ENCODE measurements at places on chromosomes 7 and 10.

DNA sequence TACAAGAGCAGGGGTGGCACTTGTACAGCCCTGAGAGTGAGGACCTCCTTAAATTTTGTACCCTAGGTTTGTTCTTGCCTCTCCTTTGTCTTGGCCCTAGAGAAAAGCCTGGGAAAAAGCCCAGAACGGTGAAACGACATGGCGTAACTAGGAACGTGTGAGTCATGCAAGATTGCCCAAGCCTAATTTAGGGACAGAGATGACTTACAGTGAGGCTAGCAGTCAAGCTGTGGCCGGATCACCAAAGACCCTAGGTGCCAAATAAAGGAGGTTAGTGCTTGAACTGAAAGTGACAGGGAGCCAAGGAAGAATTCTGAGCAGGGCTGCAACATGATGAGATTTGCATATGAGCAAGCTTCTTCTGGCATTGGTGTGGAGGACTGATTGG is 25.1 kb downstream of the TBXAS1 start:
- DNase-seq = no peak

GRCh38 chr7:19747740-19748339 is 25.6 kb downstream of the TMEM196 start:
- DNase-seq = no peak

GRCh38 chr7:113698556-113699220 is 220.1 kb downstream of the PPP1R3A start:
- DNase-seq = no peak

DNA sequence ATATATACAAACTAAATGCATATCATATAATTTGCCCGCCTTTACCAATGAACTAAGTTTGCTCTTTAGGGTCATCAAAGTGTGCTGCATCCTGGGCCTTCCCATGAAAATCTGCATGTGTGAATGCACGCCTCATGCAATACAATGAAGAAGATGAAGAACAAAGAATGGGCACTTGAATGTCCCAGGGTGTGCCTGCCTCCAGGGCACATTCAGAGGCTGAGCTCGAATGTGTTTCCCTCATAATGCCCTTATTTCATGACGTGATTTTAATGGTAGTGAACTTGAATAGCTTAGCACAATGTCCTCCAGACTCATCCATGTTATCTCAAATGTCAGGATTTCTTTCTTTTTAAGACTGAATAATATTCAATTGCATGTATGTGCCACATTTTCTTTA is 824.9 kb downstream of the TNS3 start:
- DNase-seq = no peak

GRCh38 chr10:132121511-132121830 is 55.7 kb downstream of the JAKMIP3 start:
- DNase-seq = no peak

DNA sequence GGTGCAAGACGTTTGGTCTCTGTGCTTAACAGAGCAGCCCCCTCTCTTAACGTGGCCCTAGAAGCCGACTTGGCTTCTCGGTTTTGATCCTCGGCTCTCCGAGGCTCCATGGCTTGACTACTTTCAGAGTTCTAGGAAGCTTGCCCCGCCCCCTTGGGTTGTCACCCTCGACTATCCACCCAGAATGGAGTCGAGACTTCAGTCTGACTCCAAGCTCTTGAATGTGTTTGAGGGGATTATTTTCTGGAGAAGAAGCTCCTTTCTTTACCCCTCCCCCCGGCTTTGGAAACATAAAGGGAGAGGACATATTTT is 448 bp downstream of the SEC24C start:
- DNase-seq = peak; percentile 57

- no peak for DNase-seq
Observed at GRCh38 chr10:63119041-63119440, 14.1 kb upstream of the NRBF2 start.

- peak; percentile 58 for DNase-seq
Observed at GRCh38 chr10:97713826-97714400, 383 bp downstream of the MARVELD1 start.

DNA sequence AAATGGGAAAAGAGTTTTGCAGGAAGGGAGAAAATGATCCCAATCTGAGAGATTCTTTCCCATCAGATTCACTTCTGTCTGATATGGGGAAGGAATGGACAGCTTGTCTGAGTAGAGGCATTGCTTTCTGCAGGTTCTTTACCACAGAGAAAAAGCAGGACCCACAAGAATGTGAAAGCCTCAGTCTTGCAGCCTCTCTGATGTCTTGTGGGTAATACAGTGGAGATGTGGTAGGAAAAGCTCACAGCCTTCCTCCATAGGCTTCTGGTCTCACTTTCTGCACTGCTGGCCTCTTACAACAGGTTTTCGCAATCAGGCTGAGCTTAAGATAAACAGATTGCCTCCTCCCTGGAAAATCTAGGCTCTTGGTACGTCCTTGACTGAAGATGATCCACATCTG is 551 bp downstream of the IFIT1 start:
- no peak for DNase-seq

DNA sequence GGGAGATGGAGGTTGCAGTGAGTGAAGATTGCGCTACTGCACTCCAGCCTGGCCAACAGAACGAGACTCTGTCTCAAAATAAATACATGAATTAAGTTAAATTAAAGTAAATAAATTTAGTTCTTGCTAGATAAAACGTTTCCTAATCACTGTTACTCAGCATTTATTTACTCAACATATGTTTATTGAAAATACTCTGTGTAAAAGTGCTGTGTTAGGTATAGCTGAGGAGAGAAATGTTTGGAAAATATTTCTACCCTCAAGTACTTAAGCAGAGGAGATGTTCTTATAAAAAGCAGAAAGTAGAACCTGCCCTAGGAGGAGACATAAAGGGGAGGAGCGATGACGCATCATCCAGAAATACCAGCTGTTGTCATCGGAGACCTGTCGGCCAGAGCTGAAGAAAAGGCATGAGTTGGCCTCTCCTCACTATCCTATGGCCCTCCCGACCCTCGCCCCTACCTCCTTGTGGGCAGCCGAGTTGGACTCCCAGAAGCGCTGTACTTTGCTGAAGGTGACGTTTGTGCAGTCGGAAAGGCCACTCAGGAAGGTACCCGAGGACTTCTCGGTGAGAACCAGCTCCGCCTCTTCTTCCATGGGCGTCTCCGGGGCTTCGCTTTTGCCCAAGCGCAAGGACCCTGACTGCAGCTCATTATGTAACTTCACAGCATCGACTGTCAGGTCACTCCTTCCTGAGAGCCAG is 1.1 kb downstream of the RRP12 start:
- peak; percentile 36 for DNase-seq

- no peak for DNase-seq
Observed at GRCh38 chr7:40197527-40197926, 62.7 kb downstream of the SUGCT start.

- DNase-seq = no peak
Observed at GRCh38 chr7:46853451-46853850, 728.5 kb downstream of the TNS3 start.

- DNase-seq = no peak
Observed at GRCh38 chr7:106225856-106226255, 58.9 kb downstream of the NAMPT start.

DNA sequence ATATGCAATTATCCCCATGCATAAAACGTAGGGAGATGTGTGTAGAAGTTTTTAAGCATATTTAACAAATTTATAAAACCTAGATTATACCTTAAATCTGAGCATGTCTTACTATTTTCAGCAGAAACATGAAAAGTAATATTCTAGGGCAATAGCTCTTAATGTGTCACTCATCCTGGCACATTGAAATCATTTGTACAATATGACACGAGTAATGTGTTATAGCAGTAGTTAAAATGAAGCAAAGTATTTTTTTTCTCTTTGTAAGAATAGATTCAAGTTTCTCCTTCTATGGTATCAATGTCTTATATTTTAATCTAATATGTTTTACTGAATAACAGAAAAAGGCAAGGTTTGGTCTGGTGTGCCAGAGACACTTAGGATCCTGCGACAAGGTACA is 274.9 kb upstream of the PLXDC2 start:
- no peak for DNase-seq

DNA sequence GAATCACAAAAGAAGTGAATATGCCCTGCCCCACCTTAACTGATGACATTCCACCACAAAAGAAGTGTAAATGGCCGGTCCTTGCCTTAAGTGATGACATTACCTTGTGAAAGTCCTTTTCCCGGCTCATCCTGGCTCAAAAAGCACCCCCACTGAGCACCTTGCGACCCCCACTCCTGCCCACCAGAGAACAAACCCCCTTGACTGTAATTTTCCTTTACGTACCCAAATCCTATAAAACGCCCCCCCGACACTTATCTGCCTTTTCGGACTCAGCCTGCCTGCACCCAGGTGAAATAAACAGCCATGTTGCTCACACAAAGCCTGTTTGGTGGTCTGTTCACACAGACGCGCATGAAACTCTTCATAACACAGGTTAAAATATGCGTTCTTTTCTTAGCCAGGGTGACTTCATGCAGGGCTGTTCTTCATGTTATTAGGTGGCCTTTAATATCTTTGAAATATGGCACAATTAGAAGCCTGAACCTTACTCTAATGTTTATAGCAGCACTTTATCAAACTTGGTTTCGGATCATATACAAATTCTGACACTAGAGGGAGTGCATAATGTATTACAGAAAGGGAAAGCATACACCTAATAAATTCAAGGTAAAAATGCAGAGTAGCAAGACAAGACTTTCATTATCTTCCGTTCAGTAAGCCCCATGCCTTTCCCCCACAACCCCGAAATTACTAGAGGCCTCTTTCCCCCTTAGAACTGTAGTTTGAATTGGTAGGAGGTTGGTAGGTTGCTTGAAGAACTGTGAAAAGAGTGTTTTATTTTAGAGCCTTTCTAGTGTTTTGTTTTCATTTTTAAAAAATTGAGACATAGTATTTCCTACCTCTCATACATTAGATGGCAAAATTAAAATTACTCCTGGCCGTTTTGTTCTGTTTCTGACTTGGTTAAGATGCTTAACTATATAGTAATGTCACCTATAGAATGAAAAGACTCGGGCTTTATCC is 117.9 kb downstream of the NPY start:
- DNase-seq = no peak

DNA sequence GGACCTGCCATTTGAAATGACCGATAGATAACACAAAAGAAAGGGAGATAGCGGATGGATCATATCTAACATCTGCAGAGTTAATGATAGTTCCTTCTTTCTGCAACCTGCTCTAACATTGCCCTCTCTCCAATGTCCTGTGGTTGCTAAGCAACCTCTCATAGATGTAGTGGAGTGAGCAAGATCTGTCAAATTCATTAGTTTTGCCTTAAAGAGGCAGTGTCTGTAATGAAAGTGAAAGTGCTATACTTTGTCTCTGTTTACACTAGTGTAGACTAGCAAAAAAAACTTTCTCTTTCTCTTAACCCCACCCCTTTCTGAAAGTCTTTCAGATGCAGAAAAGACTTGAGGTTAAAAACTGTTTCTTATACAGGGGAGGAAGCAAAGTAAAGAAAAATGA is 1196.9 kb downstream of the SORCS3 start:
- no peak for DNase-seq

DNA sequence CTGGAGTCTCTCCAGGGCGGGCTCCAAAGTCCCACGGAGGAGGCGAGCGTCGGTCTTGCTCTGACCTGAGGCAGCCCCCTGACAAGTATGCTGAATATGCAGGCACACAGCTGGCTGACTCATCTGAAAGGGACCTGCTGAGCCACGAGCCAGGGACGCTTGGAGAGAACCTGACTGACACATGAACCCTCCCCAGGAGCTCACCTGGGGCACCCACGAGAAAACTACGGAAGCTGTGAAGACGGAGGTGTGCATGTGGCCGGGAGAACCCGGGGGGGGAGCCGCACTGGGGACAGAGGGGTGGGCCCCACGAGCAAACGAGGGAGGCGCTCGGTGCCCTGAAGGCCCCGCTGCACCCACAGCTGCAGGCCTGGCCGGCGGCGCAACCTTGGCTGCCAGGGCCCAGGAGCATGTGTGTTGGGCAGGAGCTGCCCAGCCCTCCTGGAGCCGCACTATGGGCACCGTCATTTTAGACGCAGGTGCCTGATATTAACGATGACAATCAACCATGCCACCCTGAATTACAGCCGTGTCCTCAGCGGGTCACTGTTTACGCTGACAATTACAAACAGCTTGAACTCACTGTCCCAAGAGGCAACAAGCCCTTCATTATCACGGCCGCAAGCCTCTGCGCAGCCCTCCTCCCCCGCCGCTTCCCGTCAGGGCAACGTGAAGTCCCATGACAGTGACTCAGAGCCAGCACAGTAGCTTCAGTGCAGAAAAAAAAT is 64.7 kb downstream of the DIP2C start:
- DNase-seq = no peak

- DNase-seq = no peak
Observed at GRCh38 chr7:138705167-138705566, 4.0 kb upstream of the SVOPL start.

GRCh38 chr7:1021366-1021765 is 23.0 kb upstream of the GPR146 start:
- DNase-seq = no peak

DNA sequence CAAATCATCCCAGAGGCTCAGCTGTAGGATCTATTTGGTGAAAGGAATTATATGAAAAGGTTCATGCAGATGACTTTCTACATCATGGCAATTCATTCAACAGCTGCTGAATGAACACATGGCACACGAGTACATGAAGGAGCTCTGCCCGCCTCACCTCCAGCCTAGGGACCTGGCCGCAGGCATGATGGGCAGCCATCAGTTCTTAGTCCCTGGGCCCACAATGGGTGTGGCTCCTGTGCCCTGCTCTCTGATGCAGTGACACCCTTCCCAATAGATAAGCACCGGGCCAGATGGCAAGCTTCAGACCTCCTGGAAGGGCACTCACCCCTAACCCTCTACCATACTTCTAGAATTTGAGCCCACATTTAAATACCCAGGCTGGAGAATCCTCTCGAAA is 3.5 kb downstream of the CHST15 start:
- DNase-seq = no peak

GRCh38 chr10:104330168-104331110 is 7.8 kb downstream of the ITPRIP start:
- DNase-seq = no peak

GRCh38 chr7:84904561-84904960 is 282.3 kb downstream of the SEMA3D start:
- no peak for DNase-seq

GRCh38 chr10:93715345-93715744 is 13.0 kb upstream of the FRA10AC1 start:
- DNase-seq = no peak

GRCh38 chr10:22805304-22805703 is 90.9 kb upstream of the PIP4K2A start:
- DNase-seq = no peak

DNA sequence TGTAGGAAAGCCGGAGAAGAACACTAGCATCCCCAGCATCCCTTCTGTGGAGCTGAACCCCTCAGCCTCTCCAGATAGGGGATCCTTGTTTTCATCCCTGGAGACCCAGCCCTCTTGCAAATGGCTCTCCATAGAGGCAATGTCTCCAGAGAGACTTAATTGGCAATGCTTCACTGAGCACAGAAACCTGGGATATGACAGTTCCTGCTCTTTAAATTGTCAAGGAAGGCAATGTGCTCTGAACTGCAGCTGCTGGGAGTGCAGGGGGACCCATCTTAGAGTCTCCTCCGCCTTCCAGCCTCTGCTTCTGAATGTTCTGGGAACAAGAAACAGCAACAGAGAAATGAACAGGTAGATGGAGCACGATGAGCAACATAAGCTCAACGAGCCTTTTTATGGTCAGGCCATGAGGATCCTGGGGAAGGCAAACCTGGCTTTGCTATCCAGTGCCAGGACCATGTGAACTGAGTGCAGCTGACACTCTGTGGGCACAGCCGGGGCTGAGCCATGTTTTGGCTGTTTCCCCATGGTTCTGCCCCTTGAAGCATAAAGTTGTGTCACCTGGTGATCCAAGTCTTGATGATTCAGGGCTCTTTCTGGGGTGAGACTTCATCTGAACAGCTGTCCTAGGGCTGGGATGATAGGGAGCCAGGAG is 481.0 kb downstream of the PLXNA4 start:
- DNase-seq = no peak

GRCh38 chr10:26169466-26169865 is 47.1 kb upstream of the GAD2 start:
- no peak for DNase-seq

Data from activated CD4-positive, alpha-beta T cell treated with anti-CD3 and anti-CD28 coated beads, Interleukin-2, amount 50 U/mL, for 1 hour (primary cell).